ENCODE measurements at places on chromosomes 12 and 14. TPM values are rescaled to one million over a fixed set of nuclear protein-coding genes. Genes with fewer than 3 reads are reported as not detected.
A peak's percentile ranks its signal among the peaks of the same experiment; 100 is the strongest.

The MUCL1 gene
- total RNA-seq = not detected

DNA sequence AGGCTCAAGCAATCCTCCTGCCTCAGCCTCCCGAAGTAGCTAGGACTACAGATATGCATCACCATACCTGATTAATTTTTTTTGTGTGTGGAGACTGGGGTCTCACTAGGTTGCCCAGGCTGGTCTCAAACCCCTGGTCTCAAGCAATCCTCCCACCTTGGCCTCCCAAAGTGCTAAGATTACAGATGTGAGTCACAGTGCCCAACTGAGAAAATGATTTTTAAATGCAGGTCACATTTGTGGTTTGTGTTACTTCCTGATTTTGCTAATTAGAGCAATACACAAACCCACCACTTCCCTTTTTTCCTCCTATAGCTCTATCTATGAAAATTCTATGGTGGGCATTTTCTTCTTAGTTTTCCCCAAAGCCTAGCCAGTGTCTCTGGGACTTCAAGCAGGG is 45.5 kb upstream of the TMEM263 start:
- H3K27me3 ChIP-seq = peaks cover 85% of the 10 kb centered on the region
- no peak overlapping the region for H3K4me3 ChIP-seq
- no peak overlapping the region for H3K27ac ChIP-seq
- no peaks in the 10 kb centered on the region for H3K36me3 ChIP-seq
- peak; percentile 72 for DNase-seq

The GARIN6 gene
- total RNA-seq = not detected

GRCh38 chr12:50611021-50611744 is 106.4 kb downstream of the DIP2B start:
- no peak overlapping the region for H3K27ac ChIP-seq
- DNase-seq = no peak
- H3K36me3 ChIP-seq = peaks cover 5% of the 10 kb centered on the region
- H3K27me3 ChIP-seq = no peaks in the 10 kb centered on the region

DNA sequence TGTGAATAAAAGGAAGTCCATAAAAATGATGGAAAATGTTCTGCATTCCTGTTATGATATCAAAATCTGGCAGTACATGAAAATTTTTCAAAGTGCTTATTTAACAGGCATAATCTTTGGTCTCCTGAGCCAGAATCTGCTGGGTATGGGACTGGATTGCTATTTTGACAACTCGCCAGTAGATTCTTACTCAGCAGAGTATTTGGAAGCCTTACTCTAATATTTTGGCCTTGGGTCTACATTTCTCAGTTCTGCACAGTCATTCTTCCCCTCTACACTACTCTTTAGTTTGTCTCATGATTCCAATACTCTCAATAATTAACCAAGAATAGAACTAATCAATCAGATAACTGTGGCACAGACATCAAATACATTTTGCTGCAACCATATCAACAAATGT is 1.1 kb upstream of the SLCO1B1 start:
- no peak overlapping the region for H3K4me3 ChIP-seq
- H3K36me3 ChIP-seq = no peaks in the 10 kb centered on the region
- no peaks in the 10 kb centered on the region for H3K27me3 ChIP-seq
- no peak for DNase-seq
- no peak overlapping the region for H3K27ac ChIP-seq

DNA sequence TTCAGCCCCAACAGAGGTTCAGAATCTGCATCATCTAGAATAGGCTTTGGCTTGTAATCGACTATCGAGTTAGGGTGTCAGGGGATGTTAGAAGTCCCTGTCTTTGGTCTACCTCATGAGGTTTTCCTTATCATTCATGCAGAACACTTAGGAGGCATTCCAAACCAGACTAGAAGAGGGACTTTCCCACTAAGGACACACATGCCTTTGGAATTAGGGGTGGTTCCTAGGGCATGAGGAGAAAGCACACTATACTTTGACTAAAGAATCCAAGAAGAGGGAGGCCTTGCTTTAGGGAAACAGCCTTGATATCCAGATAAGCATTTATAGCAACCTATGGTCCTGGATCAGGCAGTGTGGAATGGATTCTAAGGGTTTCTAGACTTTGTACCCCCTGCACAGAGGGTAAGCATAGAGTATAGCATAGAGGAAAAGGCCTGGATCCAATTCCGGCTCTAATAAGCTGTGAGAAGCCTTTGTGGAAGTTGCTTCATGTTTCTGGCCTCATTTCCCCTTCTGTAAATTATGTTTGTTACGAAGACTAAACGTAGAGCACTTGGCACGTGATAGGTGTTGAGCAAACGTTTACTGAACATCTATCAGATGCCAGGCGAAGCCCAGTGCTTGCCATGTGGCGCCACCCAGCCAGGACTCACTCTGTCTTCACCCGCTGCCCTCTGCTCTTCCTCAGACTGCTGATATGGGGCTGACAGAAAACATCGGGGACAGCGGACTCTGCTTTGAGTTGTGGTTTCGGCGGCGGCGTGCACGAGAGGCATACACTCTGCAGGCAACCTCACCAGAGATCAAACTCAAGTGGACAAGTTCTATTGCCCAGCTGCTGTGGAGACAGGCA is 13.2 kb downstream of the ZNF219 start:
- no peak for DNase-seq
- no peak overlapping the region for H3K27ac ChIP-seq
- peaks cover 14% of the 10 kb centered on the region for H3K4me1 ChIP-seq

The GLIPR1L1 gene
- not detected for total RNA-seq

The TEAD4 gene
- not detected for total RNA-seq

The HRK gene
- total RNA-seq = 49.6 TPM

The SIX4 gene
- total RNA-seq = not detected

- H3K27ac ChIP-seq = no peak overlapping the region
- no peaks in the 10 kb centered on the region for H3K36me3 ChIP-seq
- no peaks in the 10 kb centered on the region for H3K27me3 ChIP-seq
- peaks cover 31% of the 10 kb centered on the region for H3K4me1 ChIP-seq
- no peak overlapping the region for H3K4me3 ChIP-seq
These were observed 12.3 kb upstream of the CLECL1 start for GRCh38 chr12:9745199-9745598.

DNA sequence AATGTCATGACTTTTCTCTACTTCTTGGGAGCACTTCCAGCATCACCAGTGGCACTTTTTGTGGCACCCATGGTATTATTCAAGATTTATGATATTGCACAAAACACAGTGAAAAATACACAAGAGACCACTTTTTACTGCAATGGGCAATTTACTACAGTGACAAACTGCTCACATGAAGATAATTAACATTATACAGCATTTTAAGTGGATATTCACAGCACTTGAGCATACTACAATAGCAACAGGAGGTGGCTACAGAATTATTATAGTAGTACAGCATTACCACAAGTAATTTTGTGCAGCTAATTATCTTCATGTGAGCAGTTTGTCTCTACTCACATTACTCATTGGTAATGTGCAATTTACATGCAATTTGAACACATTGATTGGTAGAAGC is 18.3 kb downstream of the IL26 start:
- no peaks in the 10 kb centered on the region for H3K4me1 ChIP-seq
- H3K27ac ChIP-seq = no peak overlapping the region
- H3K36me3 ChIP-seq = no peaks in the 10 kb centered on the region
- H3K4me3 ChIP-seq = no peak overlapping the region
- no peaks in the 10 kb centered on the region for H3K27me3 ChIP-seq
- DNase-seq = no peak

The ZNF385A gene
- total RNA-seq = 5.3 TPM

The CD163 gene
- 1.1 TPM for total RNA-seq

DNA sequence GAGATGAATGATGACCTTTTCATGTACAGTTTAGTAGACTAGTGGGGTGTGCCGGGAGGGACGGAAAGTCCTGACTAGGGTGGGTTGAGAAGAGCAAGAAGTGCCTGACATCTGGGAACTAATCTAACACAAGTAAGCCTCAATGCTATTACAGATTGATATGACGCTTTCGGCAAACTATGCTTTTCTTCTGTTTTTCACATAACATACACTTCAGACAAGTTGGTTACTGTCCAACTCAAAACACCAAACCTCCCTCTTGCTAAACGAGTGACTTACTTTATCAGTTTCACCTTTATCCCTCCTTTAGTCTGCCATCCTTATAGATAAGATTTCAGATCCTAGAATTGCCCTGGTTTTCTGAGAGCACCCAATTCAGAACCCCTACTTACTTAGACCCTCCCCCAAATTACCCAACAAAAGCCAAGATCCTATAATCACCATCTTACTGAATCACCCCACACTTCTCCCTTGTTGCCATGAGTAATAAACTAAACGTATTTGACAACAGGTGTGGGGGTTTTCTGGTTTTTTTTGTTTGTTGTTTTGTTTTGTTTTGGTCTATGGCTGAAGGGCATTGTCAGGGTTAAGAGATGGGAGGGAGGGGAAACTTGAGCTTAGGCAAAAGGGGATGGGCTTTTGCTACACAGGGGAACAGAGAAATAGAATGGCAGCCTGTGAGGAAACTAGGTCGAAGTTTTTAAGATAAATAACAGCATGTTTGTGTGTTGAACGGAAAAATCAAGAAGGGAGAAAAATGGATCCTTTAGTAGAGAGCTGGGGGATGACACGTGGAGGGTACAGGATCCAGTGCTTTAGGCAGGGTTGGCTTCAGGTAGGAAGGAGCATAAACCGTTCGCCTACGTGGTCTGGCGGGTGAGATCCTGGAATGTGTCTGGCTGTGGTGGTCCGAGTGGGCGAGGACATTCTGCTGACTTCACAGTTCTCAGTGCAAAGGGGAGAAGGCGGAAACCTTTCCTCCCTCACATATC is 6.1 kb upstream of the PSMA3 start:
- peaks cover 3% of the 10 kb centered on the region for H3K4me1 ChIP-seq
- no peaks in the 10 kb centered on the region for H3K27me3 ChIP-seq
- H3K36me3 ChIP-seq = no peaks in the 10 kb centered on the region
- H3K27ac ChIP-seq = peak overlapping the region; percentile 88
- DNase-seq = peak; percentile 51

The IQSEC3 gene
- total RNA-seq = 0.15 TPM

DNA sequence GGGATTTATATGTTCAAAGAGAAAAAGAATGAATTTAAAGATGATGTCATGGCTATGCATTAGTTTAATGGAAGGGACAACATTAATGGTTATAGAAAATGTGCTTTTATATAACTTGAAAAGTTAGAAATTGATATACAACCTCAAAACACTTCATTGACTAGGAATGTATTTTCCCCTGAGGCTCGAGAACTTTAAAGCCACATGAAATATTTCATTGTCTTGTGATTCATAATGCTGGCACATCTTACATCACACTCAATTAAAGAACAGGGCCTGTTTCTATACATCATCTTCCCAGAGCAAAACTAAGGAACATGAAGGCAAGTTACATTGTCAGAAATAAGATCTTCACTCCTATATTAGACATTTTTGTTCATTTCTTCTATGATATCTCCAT is 35.2 kb upstream of the PAWR start:
- H3K4me3 ChIP-seq = no peak overlapping the region
- no peaks in the 10 kb centered on the region for H3K4me1 ChIP-seq
- H3K27ac ChIP-seq = no peak overlapping the region

The NUDT4 gene
- 56.8 TPM for total RNA-seq

- H3K4me1 ChIP-seq = no peaks in the 10 kb centered on the region
- no peak for DNase-seq
- no peak overlapping the region for H3K27ac ChIP-seq
- no peak overlapping the region for H3K4me3 ChIP-seq
- no peaks in the 10 kb centered on the region for H3K27me3 ChIP-seq
- no peaks in the 10 kb centered on the region for H3K36me3 ChIP-seq
These were observed 84.5 kb upstream of the CDKN3 start for GRCh38 chr14:54312166-54312801.

- H3K4me3 ChIP-seq = no peak overlapping the region
- H3K4me1 ChIP-seq = no peaks in the 10 kb centered on the region
- no peaks in the 10 kb centered on the region for H3K27me3 ChIP-seq
- H3K27ac ChIP-seq = no peak overlapping the region
- H3K36me3 ChIP-seq = no peaks in the 10 kb centered on the region
- DNase-seq = no peak
These were observed 2.1 kb downstream of the KRT7 start for GRCh38 chr12:52235001-52235764.

GRCh38 chr12:130198026-130198662 is 35.9 kb downstream of the FZD10 start:
- DNase-seq = no peak
- H3K4me3 ChIP-seq = no peak overlapping the region
- H3K27me3 ChIP-seq = no peaks in the 10 kb centered on the region
- no peaks in the 10 kb centered on the region for H3K4me1 ChIP-seq
- H3K36me3 ChIP-seq = no peaks in the 10 kb centered on the region

DNA sequence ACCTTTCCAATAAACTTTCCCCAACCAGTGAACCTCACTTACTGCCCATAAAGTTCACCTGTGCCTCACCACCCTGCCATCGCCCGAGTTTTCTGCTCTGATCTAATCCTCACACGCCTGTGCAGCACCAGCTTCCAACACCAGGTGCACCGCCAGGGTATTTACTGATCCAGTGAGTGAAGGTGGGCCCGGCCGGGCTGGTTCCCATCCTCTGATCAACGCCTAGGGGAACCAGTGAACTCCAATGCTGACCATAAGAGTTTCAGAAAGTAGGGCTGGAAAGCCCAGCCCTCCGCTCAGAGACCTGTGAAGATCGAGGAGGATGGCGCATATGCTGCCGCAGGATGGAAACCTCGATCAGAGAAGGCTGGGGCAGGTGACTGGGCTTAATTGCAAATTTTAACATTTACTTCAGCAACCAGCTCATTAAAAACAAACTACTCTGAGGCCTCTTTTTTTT is 685 bp upstream of the MYL6B start:
- no peaks in the 10 kb centered on the region for H3K27me3 ChIP-seq
- H3K4me1 ChIP-seq = peaks cover 15% of the 10 kb centered on the region
- peak overlapping the region; percentile 76 for H3K4me3 ChIP-seq

DNA sequence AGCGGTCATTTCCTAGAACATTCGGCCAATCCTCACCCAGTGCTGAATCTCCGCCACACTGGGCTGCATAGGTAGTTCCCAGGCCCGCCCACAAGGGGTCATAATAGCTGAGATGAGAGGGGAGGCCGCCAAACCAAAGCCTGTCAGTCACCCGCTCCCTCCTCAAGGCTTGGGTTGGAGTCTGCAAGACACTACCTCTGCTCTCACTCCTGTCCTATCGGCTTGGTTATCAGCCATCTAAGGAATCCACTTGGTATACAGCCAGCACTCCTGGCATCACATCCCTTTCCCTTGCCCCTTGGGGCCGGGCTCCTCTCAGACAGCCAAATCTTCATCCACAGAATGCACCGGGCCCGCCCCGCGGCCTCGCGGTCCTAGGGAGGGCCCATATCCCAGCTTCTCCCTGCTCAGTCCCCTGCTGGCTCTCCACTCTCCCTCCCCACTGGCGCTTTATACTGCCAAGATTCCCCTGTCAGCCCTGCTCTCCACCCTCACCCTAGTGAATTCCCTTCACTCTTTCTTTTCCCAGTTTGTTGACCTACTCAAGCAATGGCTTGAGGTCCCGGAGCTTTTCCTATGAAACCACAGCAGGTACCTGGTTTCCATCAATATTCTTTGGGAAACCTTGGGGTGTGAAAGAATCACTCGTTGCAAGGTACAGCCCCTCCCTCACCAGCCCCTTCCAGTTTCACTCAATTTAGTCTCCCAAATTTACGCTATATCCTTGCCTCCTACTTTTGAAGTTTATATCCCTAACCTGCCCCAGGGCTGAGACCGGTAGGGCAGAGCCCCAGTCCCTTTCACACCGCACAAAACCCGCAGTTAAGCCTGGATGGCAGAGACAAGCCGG is 1.4 kb downstream of the IFFO1 start:
- H3K27me3 ChIP-seq = no peaks in the 10 kb centered on the region
- peaks cover 30% of the 10 kb centered on the region for H3K36me3 ChIP-seq
- peak overlapping the region; percentile 52 for H3K4me3 ChIP-seq
- peaks cover 12% of the 10 kb centered on the region for H3K4me1 ChIP-seq
- no peak overlapping the region for H3K27ac ChIP-seq

GRCh38 chr14:88871429-88871828 is 47.0 kb downstream of the TTC8 start:
- H3K27ac ChIP-seq = no peak overlapping the region
- no peaks in the 10 kb centered on the region for H3K36me3 ChIP-seq
- no peak overlapping the region for H3K4me3 ChIP-seq
- H3K27me3 ChIP-seq = no peaks in the 10 kb centered on the region
- DNase-seq = no peak

Measured in B cell (primary cell).